ENCODE measurements at places on chromosomes 13 and 19.

DNA sequence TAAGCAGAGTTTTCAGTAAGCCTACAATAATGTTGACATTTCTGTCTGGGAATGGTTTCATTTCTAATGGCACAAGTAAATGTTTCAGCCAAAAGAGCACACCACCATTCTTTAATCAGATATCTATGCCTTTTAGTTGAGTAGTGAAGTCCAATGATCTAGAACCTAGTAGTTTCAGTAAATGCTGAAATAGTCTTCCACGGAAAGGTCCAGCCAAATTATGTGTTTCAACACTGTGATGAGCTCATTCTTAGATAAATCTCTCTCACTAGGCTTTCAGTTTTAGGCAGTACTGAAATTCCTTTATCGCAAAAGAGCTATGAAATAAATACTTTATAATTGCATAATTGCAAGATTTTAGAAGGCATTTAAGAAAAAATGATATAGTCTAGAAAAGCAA lies 816.8 kb upstream of the PCDH9 start:
- no peak for DNase-seq

DNA sequence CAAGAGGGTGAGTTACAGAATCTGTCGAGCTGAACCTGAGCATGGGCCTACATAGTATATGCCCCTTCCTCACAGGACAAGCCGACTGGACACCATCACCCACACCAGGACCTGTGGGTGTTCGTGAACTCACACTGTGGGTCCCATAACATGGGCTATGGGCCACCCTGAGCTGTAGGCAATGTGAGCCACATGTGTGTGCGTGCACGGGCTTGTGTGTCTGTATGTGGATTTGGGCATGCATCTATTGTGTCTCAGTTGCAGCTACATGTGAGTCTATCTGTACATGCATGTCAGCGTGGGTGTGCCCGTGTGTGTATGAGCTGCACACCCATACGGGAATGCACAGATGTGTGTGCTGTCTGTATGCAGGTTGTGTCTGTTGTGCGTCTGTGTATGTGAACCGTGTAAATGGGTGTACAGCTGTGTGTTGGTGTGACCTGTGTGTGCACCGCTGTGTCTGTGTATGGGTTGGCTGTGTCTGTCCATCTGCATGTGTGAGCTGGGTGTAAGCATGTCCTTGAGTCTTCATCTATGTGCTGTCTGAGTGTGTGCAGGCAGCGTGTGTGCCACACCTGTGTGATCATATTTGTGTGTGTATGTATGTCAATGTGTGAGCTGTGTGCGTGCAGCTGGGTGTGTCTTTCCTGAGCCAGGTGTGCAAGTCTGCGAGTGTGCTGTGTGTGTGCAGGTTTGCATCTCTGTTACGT lies 1.7 kb downstream of the NOTCH3 start:
- DNase-seq, result no peak

GRCh38 chr13:35843272-35843671 lies 287.9 kb downstream of the DCLK1 start:
- DNase-seq, result no peak

DNA sequence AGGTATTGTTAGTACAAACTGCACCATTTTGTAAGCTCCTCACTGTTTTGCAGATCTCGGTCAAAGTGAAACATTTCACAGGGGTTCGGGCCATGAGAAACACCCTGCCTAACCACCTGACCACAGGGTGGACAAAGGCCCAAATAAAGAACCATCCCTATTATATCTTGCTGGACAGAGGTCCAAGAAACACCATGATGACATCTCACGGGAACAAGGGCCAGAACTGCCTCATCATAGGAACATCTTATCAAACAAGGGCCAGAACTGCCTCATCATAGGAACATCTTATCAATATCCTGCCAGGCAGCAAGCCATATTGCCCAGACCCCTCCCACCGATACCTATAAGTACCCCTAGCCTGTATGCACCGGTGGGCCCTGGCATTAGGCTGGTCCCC lies 99.7 kb downstream of the PCDH9 start:
- DNase-seq, result no peak

DNA sequence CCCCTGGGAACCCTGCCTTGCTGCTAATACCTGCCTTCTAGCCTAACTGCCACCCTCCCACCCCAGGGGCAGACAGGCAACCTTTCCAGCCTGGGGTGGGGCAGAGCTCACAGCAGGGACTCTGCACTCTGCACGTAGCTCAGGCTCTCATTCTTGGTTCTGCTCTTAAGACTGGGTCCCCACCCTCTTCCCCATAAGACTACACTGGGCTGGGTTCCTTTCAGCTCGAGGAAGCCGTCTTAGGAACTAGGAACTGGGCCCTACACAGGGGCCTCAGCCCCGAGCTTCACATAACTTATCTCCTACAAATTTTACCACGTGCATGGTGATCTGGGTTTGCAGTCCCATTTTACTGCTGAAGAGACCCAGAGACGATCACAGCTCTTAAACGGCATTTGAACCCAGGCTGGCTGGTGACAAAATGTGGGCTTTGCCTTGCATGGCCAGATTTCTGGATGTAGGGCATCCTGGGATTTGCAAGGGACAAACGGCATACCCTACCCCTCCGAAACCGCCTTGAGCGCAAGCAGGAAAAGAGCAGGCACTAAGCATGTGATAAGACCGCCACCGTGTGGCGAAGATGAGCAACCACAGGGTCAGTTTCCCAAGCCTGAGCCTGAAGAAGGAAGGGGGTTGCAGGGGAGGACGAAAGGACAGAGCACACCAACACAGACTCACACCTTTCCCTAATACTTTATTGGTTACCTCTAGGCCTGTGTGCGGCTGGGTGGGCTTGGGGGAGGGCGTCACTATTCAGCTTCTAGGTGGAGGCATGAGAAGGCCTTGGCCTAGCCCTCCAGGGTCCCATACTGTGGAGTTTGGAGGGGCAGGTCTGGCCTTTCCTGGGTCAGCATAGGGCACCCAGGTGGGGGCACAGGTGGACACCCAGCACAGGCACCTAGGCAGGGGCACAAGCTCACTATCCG lies 5.1 kb downstream of the JUNB start:
- DNase-seq, result peak; percentile 47

GRCh38 chr13:109009756-109010155 lies 380.3 kb downstream of the MYO16 start:
- DNase-seq, result no peak

DNA sequence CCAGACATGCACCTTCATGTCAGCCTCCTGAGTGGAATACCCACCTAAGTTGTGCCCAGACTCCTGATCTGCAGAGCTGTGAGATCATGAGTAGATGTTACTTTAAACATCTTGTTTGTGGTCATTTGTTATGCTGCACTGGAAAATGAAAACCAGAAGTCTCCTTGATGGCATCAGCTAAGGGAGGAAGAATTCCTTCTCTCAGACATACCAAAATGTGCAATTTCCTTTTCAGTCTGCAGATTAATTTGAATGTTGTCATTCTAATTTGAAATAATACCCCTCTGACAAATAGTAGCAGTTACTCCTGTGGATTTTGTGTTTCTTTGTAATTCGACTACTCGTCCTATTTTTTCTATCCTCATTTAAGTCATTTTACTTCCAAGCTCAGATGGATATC lies 59.3 kb downstream of the ITGBL1 start:
- no peak for DNase-seq

DNA sequence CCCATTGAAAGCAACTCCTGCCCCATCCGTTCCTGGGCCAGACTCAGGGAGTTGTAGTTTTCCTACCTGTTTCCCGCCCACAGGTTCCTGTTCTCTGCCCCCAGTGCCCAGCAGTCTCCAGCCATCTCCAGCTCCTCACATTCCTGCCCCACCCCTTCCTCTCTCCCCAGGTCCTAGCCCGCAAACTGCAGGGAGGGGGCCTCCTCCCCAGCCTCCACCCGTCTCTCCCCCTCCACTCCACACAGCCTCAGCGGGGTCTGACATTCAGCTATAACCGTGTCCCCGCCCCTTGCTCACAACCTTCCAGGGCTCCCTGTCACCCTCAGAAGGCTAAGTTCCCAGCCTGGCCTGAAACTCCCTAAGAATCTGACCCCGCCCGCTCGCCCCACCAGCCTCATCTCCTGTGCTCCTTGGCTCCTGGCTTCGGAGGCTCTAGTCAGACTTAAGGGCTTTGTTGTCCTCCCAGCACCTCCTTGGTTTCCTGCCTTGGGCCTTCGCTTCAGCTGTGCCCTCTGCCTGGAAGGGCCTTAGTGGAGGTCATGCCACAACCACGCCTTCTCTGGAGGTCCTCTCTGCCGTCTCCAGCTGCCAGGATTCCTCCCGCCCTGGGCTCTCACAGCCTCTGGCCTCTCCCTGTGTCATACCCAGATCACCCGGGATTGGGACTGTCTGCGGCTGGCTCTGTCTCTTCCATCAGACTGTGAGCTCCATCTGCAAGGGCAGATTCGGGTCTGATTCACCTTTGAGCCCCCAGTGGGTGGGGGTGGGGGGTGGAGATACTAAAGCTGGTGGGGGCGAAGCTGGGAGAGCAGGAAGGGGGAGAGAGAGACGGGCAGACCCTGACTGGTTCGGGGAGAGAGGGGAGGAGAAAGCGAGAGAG lies 5.1 kb upstream of the SPACA6 start:
- no peak for DNase-seq

DNA sequence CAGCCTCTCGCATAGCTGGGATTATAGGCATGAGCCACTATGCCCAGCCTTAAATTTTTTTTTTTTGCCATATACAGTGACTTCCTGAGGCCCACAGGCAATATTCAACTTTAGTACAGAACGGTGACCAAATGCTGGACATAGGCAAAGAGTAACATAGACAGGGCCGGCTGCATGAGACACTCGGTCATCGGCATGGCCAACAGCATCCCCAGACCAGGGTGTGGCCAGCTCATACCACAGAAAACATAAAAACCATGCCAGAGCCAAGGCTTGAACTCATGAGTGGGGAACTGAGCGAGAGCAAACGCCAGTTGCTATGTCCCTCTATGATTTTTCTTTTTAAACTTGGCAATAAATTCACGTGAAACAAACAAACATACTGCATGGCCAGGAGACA lies 17.0 kb downstream of the KANK2 start:
- no peak for DNase-seq

DNA sequence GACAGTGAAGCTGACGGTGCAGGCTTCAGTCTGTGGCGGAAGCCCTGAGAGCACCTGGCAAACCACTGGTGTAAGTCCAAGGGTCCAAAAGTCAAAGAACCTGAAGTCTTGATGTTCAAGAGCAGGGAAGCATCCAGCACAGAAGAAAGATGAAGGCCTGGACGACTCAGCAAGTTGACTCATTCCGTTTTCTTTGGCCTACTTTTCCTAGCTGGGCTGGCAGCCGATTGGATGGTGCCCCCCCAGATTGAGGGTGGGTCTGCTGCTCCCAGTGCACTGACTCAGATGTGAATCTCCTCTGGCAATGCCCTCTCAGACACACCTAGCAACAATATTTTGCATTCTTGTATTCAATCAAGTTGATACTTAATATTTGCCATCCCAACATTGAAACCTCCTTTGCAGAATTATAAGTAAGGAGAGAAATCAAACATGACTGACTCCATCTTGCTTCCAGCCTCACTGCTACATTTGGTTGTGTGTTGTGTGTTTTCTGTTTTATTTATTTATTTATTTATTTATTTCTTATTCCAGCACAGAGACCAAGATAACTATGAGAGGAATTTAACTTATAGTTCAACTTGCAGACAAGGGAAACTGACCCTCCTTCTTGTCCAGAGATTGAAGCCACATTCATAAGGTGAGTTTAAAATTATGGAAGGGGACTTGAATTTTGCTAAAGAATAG lies 32.8 kb downstream of the IGFL2 start:
- no peak for DNase-seq

GRCh38 chr13:26992951-26993719 lies 178.5 kb downstream of the USP12 start:
- no peak for DNase-seq

DNA sequence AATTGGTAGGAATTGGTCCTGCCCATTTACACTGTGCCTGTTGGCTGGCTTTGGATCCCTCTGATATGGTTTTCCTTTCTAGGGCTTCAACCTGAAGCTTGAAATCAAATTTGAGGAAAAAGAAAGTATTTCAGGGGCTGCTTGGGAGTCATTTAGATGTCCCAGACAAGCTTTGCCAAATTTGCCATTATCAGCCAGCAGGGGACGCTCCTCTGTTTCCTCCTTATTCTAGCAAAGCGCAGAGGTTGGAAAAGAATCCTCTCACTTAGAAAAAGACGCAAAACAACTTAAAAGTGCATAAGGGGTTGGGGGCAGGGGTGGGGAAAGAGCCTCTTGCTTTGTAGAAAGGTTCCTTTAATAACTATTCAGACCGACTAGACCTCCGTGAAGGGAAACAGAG lies 1211.1 kb upstream of the PCDH20 start:
- no peak for DNase-seq

GRCh38 chr13:26037302-26037701 lies 14.5 kb downstream of the SHISA2 start:
- DNase-seq, result no peak

- no peak for DNase-seq
These were observed 40.8 kb upstream of the TPP2 start for GRCh38 chr13:102555914-102556553.

GRCh38 chr19:2101417-2102335 lies 5.0 kb downstream of the IZUMO4 start:
- no peak for DNase-seq

- DNase-seq, result no peak
These were observed 2.5 kb downstream of the SLC35E1 start for GRCh38 chr19:16569609-16570320.

DNA sequence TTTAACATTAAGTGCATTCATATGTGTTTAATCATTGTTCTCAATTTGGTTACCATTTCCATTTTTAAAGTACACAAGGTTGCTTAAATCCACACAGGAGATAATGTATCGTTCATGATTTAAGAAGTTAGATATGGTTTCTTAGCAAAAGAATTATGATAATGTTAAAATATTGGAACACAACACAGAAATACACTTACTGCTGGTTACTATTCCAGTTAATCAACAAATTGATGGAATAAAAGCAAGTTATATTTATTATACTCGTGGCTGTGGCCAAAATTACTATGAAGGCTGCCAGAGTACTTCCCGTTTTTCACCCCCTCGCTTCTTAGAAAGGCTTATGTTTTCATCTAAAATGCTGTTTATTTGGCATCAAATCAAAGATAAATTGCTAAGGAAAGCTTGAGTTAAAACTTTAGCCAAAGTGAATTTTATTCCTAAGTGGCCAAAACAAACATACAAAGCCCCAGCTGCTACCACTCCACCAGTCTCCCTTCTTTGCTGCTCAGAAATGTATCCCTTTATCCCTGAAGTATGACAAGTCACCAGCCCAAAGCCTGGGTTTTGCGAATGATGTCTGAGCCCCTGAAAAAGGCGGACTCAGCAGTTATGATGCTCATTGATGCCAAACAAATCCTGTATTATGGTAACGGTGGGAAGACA lies 27.7 kb downstream of the LCP1 start:
- no peak for DNase-seq

DNA sequence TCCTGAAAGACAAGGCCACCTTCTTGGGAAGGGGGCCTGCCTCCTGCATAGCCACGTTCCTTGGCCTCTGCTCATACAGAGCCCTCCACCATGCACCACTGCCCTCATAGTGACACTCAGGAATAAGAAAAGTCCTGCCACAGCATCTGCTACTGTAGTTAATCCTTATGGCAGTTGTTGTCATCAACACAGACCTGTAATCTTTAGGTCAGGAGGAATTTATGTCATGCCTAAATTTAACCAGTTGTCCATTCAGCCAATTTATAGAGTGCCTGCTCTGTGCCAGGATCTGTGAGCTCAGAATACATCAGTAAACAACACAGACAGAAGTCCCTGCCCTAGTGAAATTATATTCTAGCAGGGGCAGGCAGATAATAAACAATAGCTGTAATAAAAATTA lies 44.4 kb downstream of the FAM124A start:
- no peak for DNase-seq

GRCh38 chr13:34310539-34310938 lies 492.6 kb downstream of the RFC3 start:
- DNase-seq, result no peak
